ENCODE measurements at places on chromosomes 2 and 18.

GRCh38 chr2:235658351-235659174 is 164.7 kb downstream of the AGAP1 start:
- DNase-seq = no peak

GRCh38 chr18:9619990-9620389 is 5.6 kb upstream of the PPP4R1 start:
- DNase-seq = no peak

DNA sequence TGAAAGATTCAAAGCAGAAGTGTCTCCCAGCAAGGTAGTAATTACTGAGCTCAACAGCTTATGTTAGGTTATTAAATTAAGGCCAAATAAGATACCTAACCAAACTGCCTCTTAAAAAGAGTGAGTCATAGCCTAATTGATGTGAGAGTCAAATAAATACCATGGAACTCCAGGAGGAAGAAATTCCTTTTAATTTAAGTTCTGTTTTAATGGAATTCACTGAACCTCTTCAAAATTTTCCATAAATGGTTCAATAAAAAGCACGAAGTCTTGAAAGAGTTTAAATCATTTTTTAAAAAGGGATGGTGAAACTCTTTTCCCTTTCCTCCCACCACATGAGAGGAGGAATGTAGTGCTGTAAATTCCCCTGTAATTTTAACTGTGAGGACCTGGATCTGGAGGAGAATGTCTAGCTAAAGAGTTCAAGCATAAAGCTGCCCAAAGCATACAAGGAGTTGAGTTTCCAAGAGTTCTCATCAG is 180.8 kb upstream of the MMADHC start:
- no peak for DNase-seq

DNA sequence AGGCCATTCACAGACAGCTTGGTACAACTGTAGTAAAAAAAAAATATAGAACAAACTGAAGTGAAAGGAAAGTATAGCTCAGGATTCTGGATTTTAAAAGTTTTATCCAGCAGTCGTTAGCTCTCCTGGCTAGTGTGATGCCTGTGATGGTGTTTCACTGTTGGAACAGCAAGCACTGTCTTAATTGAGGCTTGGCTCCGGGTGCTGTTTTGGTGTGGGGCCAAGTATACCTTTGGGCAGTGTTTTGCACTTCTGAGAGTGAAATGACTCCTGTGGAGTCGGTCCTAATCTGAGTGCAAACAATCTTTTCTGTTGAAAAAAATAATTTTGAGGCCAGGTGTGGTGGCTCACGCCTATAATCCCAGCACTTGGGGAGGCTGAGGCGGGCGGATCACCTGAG is 28.7 kb upstream of the RAB1A start:
- DNase-seq = no peak

DNA sequence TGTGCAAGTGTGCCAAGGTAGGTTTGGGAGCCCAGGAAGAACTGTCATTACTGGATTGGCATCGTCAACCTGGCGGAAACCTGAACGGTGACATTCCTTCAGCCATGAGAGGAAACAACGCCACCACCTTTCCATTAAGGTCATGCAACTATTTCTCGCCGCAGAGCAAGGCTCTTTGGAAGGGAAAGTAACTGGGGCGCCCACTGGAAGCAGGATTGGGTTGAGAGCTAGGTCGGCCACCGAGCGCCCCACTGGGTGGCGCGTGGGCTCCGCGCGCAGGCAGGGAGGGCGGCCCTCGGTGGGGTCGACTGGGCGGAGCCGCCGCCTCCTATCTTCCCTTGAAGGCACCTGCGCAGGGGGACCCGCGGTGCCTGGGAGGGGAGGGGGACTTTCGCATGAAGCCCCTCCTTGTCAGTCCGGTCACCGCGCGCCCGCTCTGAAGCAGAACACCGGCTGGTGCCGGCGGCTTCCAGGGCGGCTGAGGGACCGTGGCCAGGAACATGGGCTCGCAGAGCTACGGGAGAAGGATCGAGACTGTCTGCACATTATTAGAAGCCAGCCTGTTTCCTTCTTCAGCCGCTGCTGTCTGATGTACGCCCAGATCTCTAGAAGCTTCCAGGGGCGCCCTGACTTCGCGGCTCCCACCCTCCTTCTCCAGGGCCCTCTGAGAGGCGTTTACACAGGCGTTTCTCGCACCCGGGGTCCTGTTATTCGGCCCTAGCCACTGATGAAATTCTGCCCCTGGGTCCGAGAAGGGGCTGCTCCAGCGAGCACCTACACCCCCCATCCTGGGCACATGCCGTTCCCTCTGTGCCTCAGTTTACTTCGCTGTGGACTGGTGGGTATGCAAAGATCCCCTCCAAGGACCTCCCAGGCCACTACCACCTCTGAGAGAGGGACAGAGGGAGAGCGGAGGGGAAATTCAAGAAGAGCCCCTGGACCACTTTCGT is 27.3 kb upstream of the MAL start:
- DNase-seq = no peak

DNA sequence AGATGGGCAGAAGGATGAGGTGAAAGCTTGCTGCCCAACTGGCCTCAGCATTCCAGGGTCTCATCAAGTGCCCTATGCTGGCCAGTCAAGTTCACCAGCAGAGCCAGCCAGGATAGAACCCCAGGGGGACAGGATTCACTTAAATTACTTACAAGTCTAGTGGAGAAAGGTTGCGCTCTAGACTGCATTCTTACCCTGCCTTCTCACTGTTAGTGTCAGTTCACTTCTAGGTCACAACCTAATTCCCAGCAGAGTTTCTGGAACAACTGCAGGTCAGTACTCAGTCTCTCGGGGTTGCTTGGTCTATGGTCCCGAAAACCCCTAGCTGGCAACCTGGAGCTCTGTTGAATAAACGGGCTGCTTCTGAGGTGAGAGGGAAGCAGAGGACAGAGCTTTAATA is 32.9 kb upstream of the GALNT14 start:
- no peak for DNase-seq

- DNase-seq = no peak
Observed at GRCh38 chr2:136444323-136444722, 321.0 kb upstream of the THSD7B start.

GRCh38 chr2:195850764-195851163 is 193.7 kb downstream of the SLC39A10 start:
- DNase-seq = no peak

DNA sequence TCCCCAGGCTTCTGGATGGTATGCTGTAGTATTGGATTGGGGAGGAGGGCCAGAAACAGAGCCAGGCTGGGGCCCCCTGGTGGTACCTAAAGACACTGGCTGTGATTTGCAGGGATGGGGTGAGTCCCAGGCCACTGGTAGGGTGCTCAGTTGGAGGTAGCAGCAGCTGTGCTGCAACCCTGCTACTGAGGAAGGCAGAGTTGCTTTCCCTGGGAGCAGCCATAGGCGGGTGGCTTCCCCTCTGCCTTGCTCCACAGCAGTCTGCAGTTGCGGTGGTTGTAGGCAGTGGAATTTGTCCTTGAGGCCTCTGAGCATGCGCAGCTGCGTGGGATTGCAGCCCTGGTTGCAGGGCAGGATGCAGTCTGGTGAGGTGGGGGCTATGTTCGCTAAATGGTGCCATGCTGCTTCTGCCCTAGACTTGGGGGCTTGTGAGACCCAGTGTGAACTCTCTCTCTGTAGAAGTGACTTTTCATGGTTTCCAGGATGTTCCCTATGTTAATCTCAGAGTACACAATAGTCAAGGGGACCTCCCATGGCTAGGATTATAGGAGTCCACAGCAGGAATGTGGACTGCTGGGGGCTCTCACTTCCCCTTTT is 443.5 kb downstream of the XIRP2 start:
- no peak for DNase-seq

DNA sequence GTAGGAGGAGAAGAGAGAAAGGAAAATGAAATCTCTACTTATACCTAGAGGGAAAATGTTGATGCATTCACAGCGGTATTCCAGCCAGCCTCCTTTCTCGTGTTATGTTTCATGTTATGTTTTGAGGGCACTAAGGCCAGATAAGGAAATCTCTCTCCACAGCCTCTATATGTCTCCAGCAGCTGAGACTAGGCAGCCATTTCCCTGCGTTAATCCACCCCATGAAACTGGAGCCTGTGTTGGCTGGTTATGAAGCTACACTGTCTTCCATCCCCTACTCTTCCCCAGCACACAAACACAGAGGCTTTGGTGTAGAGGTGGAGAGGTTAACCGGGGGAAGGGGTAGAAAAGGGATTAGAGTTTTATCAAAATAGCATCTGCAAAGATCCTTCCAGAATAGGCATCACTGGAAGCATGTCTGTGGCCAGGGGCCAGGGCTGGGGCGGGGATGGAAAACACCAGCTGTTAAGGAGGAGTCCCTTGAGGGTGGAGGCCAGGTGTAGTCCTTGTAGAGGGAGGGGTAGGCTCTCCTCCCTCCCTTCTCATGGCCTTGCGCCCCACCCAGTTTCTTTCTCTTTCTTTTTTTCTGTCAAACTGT is 100.9 kb upstream of the TNP1 start:
- no peak for DNase-seq

- DNase-seq = no peak
Observed at GRCh38 chr18:70720607-70721006, 431.8 kb downstream of the SOCS6 start.

DNA sequence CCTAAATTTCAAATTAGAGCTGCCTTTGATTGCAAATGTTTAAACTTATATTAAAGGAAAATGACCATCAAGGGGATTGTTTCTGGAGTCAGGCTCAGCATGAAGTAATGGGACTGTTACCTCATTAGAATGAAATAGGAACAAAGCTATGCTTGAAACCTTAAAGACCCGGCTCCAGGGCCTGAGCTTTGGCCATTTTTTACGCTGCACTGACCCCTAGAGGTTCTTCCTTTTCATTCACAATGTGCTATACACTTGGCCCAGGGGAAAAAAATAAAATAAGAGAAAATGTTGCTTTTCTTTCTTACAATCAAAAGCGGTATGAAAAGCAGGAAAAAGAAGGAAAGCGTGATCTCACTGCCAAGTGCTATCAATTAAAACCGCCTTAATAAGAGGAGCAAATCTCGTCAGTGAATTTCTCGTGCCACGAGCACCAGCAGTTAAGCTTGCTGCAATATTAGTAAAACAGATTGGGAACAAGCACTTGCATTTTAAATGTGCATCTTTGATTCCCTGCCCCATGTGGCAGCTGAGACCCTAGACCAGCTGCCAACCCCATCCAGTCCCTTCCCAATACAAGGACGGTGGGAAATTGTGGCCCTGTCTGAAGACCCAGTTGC is 96.6 kb downstream of the MBD2 start:
- DNase-seq = no peak

GRCh38 chr2:240128608-240129145 is 7.4 kb downstream of the COPS9 start:
- DNase-seq = no peak

DNA sequence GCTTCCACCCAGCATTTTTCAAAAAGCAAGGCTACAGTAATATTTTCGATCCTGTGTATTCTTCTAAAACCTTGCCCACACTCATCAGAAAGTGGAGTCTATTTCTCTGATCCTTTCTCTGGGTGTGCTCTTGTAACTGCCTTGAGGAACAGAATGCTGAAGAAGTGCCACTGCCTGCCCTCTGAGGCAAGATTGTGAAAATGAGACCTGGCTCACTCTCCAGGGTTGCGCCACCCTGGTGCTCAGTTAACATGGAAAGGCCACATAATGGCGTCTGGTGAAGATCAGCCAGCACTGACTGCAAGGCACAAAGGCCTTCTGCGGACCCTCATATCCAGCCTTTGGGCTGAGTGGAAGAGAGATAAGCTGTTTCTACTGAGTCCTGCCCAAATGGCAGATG is 11.2 kb upstream of the SH3RF3 start:
- DNase-seq = no peak

DNA sequence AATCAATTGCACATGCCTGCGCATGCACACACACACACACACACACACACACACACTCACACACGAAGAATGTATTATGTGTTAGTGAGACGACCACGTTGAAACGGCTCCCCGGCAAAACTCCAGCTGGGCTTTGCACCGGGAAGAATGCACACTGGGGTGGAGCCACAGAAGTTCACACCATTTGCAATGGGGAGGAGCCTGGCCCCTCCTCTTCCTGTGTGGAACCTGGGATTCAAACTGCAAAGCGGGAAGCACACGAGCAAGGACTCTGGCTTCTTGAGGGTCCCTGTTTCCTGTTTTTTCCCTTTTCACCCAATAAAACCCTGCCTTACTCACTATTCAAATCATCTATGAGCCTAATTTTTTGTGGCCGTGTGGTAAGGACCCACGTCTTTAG is 304.0 kb upstream of the TMEFF2 start:
- no peak for DNase-seq

DNA sequence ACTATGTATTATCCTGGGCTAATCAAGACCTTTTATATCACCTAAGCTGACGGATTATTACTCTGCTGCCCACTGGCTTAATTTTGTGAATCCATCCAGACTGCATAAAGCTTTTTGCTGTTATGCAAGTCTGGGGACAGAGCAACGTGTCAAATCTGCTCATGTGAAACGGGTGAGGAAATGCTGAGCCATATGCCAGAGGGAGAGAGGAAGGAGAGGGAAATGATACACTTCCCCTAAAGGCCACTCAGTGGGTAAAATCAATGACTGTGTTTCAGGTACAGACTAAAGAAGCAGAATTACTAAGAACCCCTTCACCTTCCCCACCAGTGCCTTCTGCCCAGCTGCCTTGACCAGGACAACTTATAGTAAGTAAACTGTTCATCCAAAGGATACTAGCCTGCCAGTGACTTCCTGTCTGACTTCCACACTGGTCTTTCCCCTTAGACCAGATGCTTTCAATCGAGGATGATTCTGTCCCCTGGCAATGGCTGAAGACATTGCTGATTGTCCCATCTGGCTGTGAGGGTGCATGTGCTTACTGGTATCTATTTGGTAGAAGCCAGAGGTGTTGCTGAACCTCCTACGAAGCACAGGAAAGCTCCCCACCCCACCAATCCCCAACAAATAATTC is 43.0 kb downstream of the STAT1 start:
- no peak for DNase-seq

DNA sequence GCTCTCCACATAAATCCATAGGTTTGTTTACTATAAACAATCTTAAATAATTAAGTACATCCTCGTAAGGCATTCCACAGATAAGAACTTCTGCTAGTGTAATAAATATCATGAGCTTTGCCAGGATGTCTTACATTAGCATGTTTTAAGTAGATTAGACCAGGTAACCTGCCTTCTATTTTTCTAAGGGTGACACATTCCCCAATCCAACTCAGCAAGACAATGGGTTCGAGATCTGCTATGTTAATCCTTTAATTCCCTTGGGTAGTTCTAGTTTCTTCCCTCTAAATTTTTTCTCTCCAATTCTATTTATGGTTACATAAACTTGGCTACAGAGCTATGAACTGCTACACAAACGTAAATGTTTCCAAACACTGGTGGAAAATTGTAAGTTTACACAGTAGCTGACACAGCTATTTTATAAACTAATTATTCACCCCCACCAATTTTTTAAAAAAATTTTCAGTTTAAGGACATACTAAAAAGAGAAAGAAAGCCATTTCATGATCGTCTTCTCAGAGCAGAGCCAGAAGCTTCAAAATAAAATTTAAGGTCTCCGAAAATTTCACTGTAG is 386.5 kb upstream of the SLC39A10 start:
- DNase-seq = no peak

GRCh38 chr2:98881153-98881650 is 54.8 kb downstream of the CRACDL start:
- DNase-seq = no peak

- peak; percentile 29 for DNase-seq
Observed at GRCh38 chr2:26577442-26578112, 63.6 kb downstream of the CIB4 start.
